ENCODE measurements at places on chromosomes 1 and 21. TPM values are rescaled to one million over a fixed set of nuclear protein-coding genes. Genes with fewer than 3 reads are reported as not detected.
A peak's percentile ranks its signal among the peaks of the same experiment; 100 is the strongest.

Gene FAM89A
- 17.9 TPM for total RNA-seq

Gene LCE1B
- total RNA-seq: not detected

Gene FOXD2
- 0.07 TPM for total RNA-seq

Gene PPFIA4
- total RNA-seq: 2.3 TPM

Gene ZFP69B
- total RNA-seq: 4.2 TPM

- no peak for DNase-seq
Observed at GRCh38 chr1:100580446-100580845, 42.5 kb downstream of the GPR88 start.

DNA sequence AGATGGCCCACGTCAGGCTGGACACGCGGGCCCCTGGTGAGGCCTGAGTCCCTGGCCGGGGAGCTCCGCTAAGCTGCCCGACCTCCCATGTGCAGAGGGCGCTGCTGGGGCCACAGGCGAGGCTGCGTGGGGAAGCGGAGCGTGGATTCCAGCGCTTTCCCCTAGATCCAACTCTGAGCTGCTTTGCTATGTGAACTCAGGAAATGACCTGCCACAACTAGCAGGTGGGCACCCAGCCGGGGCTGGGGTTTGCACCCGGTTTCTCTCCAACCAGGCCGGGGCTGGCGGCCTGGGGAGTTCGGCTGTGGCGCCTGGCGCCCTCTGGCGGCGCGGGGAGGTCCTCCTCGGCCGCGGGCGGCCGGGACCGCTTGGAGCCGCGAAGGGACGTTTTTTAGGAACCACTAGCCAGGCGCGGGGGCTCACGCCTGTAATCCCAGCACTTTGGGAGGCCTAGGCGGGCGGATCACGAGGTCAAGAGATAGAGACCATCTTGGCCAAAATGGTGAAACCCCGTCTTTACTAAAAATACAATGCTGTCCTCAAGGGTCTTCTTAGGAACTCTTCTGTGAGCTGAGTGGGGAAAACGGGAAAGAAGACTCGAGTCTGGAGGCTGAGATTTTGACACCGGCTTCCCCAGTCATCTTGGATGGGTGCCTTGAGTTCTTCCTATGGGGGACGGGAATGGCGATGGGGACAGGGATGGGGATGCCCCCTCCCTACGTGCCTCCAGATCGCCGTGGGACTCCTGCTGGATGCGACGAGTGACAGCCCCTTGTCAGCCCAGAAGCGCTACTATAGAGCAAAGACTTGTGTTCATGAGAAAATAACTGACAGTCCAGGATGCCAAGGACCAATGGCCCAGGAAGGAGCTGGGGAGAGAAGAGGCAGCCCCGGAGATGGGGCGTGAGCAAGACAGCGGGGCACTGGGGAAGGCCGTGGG is 12.6 kb downstream of the PYCR2 start:
- DNase-seq: no peak

DNA sequence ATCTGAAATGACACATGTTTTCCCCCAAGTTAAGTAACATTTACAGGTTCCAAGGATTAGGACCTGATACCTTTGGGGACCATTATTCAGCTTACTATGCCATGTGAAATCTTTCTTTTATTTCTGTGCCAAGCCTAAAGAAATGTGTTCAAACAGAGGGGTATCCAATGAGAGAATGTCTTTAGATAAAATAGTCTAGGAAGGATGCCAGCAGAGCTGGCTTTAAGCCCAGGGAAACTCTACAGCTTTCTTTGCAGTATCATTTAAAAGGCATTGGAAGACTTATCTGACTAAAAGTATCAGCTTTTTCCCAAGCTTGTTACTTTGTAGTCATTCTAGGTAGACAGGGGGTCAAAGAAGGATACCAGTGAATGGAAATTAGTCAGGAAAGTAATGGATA is 860.4 kb downstream of the PLA2G4A start:
- DNase-seq: peak; percentile 63

- no peak for DNase-seq
Observed at GRCh38 chr1:99546432-99547416, 99.2 kb upstream of the PALMD start.

DNA sequence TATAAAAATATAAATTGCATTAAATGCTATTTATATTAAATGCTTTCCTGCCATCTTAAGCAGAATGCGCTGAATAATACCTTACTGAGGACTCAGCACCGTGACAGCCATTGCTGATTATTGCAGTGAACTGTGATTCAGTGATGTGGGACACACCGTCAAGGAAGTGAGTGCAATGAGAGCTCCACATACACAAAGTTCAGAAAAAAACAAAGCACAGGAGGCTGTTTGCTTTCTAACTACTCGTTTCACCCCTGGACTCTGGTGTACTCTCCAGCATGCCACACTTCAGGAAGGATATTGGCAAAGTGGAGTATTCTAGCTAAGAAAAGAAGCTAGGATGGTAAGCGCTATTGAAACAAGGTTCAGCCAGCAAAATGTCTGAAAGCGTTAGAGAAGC is 57.4 kb upstream of the CXADR start:
- no peak for DNase-seq

- peak; percentile 8 for DNase-seq
Observed at GRCh38 chr1:46039571-46040052, 92.8 kb downstream of the PIK3R3 start.

DNA sequence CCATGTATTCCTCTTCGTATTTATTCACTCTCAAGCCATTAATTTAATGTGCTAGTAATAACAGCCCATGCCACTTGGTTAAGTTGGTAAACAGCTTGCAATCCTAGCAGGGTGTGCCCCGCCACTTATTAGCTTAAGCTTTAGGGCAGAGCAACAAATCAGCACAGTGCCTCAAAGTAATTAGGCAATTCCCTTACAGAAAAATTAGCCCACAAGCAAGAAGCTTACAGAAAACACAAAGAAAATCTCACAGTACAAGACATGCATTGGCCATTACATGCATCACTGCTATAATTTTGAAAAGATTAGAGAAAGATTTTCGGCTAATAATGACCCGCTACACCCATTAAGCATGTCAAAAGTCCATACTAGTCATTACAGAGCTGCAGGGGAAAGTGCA is 47.6 kb downstream of the TGFB2 start:
- DNase-seq: no peak

DNA sequence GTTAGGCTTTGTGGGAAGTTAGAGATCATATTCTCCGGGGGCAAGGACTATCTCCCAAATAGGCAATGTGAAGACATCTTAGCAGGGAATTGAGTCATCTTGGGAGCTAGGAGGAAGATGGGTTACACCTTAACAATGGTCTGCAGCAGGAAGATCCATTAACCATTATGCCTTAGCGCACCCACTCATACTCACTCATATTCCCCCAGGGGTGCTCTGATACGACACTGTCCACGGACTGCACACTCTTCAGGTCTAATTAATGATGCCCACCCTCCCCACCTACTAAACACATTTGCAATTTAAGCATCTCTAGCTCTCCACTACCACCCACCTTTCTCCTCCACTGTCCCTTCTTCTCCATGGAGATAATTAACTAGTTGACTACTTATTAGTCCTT is 857 bp upstream of the AK5 start:
- no peak for DNase-seq

DNA sequence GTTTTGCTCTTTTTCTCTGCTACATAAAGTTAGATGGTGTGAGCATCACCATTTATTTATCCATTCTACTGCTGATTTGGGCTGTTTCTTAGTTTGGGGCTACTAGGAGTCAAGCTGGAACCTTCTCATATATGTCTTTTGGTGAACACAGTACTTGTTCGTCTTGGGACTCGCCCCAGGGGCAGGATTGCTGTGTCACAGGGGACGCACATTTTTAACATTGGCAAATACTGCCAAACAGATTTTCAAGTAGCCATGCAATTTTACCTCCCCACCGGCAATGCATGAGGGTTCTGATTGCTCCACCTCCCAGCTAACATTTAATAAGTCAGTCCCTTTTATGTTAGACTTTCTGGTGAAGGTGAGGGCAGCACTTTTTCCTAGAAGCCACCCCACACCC is 7.5 kb upstream of the IFFO2 start:
- no peak for DNase-seq

DNA sequence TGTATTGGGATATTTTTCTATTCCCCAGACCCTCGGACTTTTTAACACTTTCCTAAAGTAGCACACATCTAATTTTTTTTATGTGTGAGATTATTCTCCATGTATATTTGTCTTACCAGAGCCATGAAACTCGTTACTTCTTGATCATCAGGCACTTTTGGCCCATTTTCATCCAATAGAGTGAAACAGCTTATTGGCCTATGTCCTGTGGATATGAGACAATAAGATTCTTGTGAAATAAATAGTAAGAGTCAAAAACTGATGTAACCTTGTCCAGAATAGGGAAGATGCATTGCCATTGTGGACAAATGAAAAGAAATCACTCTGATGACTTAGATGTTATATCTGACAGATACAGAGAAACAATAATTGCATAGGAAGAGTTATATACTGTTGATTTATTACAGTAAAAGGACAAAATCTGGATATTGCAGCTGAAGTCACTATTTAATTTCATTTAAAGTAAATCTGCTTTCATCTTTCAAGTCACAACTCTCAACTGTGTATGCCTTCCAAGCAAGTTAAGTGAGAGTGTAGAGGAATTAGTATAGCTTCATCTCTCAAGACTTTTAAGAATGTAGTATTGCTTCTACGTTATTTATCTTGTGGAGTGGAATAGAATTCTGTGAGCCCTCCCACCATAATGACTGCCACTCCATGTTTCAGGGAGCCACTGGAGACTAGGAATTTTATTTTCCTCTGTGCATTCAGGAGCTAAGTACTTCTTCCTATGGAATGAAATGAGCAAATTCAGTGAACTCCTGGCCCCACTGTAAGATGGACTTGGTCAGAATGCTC is 86.9 kb downstream of the ADAMTS1 start:
- DNase-seq: no peak

GRCh38 chr1:201270616-201271390 is 12.5 kb upstream of the PKP1 start:
- DNase-seq: no peak
